ENCODE measurements at places on chromosomes 3 and 15.

- DNase-seq: no peak
Observed at GRCh38 chr3:42707620-42708355, 5.2 kb upstream of the HHATL start.

DNA sequence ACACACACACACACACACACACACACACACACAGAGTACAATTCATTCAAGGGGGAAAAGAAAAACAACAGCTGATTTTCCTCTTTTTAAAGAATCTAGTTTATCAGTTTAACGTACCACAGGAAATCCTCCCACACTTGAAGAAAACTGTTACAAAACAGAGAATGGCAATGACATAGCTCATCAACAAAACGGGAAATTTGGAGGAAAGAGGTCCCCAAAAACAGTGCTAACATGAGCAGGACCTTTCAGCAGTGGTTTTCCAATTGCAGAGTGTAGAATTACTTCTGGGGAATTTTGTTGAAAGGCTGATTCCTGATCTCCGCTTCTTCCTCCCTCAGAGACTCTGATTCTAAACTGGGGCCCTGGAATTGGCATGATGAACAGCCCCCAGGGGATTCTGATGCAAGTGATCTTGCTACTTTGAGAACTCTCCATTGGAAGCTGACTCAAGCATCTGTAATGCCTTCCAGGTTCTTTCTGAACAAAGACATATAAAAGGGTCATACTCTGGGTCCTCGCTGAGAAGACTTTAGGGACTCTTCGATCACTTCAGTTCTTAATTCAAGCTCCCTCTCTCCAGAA is 442.6 kb upstream of the PROK2 start:
- DNase-seq: no peak

GRCh38 chr3:105938101-105938500 is 69.3 kb upstream of the CBLB start:
- no peak for DNase-seq

DNA sequence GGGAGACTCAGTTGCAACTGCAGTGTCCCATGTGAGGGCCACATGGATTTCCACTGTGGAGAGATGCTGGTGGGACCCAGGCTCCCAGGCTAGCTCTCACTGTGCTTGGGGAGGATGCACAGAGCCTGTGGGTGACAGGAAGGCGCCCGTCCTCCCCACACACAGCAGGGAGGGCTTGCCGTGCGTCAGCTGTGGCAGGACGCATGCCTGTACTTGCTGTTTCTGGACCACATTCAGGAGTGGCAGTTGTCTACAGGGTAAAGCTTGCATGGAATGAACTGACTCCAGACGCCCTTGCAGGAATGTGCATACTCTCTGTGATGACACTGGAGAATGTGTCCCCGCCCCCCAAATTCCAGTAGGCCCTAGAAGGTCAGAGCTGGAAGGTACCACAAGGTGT is 63.8 kb upstream of the SNRPA1 start:
- no peak for DNase-seq

GRCh38 chr3:148500881-148501280 is 196.8 kb upstream of the AGTR1 start:
- no peak for DNase-seq

GRCh38 chr3:99419116-99419515 is 219.3 kb upstream of the COL8A1 start:
- DNase-seq: no peak

DNA sequence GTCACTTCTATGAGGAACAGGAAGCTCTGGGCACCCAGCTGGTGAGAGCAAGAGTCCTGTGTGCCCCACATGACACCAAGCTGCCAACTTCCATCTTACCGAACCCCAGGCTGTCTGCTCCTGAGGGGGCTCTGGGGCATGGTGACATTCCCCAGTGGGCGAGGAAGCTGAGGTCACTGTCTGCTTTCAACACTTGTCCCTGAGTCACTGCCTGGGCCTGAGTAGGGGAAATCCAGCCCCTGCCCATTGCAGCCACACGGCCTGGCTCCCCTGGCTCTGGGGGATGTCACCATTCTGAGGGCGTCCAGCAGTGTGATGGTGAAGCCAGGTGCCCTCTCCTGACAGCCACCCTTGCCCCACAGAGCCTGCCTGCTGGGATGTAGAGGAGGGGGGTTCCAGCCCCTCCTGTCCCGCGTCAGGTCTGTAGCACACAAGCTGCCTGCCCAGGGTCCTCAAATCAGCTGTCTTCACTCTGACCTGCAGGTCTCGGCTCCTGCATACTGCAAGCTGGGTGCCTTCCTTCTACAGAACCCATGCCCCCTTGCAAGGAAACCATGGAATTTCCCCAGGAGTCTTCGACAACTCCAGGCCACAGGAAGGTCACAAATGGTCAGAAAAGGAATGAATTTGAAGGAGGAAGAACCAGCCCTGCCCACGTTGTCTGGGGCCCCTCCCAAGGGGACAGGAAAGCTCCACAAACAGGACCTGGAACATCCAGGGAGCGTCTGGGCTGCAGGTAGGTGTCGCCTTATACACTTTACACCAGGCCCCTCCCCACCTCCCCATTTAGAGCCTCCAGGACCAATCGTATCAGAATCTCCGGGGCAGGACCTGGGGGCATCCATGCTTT is 69.9 kb upstream of the GATM start:
- DNase-seq: no peak

DNA sequence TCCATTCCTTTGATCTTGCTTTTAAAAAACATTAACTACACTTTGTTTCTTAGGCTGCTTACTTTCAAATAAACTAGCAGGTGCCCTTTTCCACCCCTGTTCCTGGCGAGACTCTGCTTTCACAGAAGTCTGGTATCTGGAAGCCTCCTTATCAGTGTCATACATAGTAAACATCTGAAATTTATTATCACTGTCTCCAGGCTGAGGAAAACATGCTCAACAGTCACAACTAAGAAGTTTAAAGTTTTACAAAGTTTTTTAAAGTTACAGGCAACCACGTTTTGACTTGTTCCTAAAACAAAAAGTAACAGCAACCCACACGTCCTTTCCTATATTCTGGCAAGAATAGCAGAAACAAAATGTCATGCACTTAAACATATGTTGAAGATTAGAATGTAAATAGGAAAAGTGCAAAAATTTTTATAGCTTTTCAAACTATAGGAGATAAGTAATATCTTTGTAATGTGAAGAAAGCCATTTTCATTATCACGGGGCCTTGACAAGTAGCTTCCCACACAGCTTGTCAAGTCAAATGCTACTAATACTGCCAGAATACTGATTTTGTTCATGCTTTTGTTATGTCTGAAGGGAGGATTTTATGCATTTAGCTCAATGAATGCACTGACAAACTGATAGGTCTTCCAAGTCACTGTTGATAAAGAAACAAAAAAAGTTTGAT is 275.2 kb upstream of the KCNMB2 start:
- DNase-seq: no peak

DNA sequence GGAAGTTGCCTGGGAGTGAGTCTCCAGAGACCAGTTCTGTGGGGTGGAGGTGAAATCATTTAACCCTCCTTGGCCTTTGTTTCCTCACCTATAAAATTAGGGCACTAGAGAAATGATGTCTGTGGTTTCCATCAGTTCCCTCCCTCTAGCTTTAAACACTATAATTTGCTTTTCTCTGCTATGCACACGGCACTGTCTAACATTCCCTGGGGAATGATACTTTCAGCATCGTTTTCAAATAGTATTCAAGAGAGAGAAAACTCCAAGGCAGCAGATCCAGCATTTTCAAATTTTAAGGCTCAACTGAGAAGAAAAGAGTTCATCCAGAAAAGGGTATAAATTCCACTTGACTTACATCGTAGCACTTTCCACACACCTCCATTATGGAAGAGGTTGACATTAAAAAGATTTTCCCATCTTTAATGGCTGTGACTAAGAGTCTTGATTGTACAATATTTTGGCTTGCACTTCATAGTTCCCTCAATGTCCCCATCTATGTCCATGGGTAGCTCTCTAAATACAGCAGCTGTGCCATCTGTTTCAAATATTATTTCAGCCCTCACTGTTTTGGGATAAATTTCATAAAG is 137.7 kb upstream of the ZPLD1 start:
- no peak for DNase-seq

DNA sequence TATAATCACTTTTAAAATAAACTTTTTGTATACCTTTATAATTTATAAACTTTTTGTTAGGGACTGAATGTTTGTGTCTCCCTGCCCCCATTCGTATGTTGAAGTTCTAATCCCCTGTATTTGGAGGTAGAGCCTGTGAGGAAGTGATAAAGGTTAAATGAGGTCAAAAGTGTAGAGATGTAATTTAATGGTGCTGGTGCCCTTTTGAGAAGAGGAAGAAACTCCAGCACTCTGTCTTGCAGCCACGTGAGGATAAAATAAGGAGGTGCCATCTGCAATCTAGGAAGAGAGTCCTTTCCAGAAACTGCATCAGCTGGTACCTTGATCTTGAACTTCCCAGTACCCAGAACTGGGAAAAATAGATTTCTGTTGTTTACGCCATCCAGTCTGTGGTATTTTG is 106.1 kb upstream of the RGMA start:
- no peak for DNase-seq

GRCh38 chr3:33060609-33061337 is 36.2 kb downstream of the GLB1 start:
- DNase-seq: no peak

DNA sequence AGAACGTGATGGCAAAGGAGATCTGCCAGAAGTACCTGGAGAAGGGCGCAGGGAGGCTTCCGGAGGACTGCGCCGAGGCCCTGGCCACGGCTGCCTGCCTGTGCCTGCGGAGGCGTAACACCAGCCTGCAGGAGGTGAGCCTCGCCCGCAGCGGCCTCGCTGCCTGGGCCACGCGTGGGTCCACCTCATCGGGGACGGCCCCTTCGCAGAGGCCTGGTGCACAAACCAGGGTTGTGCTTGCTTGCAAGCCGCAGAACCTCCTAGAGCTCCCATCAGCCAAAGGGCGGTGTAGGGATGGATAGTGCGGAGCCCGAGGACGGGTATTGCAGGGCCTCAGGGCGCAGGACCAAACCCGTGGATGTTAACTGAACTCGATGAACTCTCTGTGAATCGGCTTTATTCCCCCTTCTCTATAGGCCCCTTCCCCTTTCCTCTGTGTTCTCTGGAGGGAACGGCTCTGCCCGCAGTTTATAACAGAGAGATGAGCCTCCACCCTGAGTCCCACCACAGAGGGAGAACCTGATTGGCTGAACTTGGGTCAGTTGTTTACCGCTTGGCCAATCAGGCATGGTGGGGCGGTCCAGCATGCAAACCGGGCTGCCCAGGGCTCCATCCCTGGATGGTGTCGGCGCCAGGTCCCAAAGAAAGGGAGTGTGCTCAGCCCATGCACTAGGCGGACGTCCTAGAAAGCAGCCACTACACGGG is 13.6 kb upstream of the TATDN2 start:
- peak; percentile 84 for DNase-seq

GRCh38 chr15:42338500-42338899 is 20.8 kb upstream of the CAPN3 start:
- DNase-seq: no peak

DNA sequence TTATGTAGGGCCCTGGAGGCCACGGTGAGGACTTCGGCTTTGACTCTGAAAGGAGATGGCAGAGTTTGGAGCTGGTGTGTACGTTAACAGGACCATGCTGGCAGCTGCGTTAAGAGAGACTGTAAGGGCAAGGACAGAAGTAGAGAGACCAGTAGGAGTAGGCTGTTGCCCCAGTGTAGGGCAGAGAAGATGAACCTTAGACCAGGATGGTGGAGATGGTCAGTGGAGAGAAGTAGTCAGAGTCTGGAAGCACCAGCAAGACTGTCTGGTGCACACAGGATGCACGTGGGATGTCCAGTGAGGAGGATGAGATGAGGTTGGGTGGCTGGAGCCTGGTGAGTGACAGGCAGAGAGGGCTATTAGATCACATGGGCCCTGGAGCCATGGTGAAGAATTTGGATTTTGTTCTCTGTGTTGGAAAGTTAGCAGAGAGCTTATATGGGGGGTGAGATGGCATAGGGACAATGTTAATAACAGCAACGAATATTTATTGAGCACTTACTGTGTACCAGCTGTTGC is 150.1 kb downstream of the IGF1R start:
- DNase-seq: no peak

GRCh38 chr3:11300970-11301369 is 28.8 kb downstream of the ATG7 start:
- DNase-seq: no peak

GRCh38 chr15:51223771-51224229 is 114.6 kb downstream of the CYP19A1 start:
- DNase-seq: no peak

DNA sequence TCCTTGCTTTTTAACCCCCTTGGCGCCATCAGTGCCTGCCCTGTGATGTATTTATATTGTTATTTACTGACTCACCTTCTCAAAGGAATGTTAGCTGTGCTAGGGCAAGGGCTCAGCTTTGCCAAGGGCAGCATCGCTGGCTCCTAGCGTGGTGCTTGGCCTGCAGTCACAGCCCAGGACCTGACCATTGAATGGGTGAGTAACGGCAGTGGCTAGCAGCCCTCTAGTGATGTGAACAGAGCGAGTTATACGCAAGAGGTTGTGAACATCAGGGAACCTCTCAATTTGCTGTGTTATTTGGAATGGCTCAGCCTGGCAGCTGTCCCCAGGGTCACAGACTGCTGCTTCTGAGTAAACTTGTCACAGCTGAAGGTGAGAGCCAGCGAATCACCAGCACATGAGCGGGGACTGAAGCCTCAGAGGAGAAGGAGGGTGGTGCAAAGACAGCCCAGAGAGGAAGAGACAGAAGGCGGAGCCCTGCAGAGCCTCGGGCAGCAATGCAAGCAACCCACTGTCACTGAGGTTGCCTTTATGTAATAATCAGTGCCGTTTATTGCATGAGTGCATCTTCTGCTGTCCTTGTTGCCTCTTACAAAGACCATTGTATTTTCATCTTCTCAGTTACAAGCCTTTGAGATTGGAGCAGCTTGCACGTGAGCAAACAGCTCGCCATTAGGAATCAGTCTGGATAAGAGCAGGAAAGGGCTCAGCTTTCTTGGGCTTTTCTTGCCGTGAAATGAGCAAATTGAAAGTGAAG is 158.3 kb downstream of the SLCO3A1 start:
- DNase-seq: no peak

GRCh38 chr3:87311309-87311708 is 34.9 kb upstream of the POU1F1 start:
- DNase-seq: no peak

Data from iPS-NIHi11 (cell line).